ENCODE measurements at places on chromosomes 4 and X.

GRCh38 chrX:111151764-111152163 is 55.8 kb downstream of the PAK3 start:
- no peak for DNase-seq

- peak; percentile 77 for DNase-seq
Observed at GRCh38 chr4:173333658-173334084, 487 bp downstream of the HMGB2 start.

GRCh38 chr4:173478913-173479283 is 51.1 kb downstream of the HAND2 start:
- DNase-seq = no peak

GRCh38 chr4:10456260-10456594 is 999 bp downstream of the ZNF518B start:
- no peak for DNase-seq

DNA sequence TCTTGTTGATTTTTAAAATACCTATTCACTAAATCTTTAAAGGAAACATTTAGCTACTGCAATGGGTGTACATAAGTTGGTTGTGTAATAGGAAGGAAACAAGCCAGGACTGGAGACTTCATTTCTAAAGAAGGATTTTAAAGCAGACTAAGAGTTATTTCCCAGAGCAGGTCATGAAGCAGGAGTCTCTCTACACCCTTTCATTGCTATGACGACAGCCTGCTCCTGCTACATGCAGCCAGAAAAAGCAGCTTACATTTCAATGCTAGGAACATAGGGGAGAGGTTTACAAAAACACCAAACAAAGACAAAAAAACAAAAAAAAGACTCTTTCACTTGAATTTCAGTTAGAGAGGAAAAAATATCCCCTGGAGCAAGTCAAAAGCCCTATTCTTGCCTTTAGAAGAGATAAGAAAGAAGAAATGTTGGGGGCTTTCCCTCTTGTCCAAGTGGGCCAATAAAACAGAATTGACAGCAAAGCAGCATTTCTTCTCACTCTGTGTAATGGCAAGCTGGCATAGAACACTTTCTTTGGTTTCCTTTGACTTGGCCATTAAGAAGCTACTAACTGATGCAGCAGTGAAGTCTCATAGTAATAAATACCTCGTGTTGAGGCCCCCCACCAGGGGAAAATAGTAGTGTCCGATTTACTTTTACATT is 3.4 kb downstream of the SPARCL1 start:
- DNase-seq = no peak

DNA sequence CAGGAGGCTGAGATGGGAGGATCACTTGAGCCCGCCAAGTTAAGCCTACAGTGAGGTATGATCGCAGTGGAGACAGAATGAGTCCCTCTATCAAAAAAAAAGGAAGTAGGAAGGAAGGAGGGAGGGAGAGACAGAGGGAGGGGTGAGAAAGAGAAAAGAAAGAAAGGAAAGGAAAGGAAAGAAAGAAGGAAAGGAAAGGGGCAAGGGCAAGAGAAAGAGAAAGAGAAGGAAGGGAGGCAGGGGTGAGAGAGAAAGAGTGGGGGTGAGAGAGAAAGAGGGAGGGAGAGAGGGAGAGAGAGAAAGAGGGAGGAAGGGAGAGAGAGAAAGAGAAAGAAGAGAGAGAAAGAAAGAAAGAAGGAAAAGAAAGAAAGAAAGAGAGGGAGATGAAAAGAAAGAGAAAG is 13.2 kb downstream of the ELF2 start:
- no peak for DNase-seq

- no peak for DNase-seq
Observed at GRCh38 chr4:3493720-3494461, 30.8 kb downstream of the DOK7 start.
